Occipital lobe (tissue), 3 donors: ENCODE measurements at places on chromosomes 6 and 20. TPM values are rescaled to one million over a fixed set of nuclear protein-coding genes. Genes with fewer than 3 reads are reported as not detected.

The CD40 gene
- total RNA-seq, result 0.62 TPM

The CST7 gene
- 0.31 TPM for total RNA-seq

The HLA-DQA1 gene
- 0.16 TPM for total RNA-seq

The LRRC73 gene
- total RNA-seq, result 2.7 TPM

The LTB gene
- 0.31 TPM for total RNA-seq

The RAD21L1 gene
- not detected for total RNA-seq

- no peak for DNase-seq
Observed at GRCh38 chr20:41261790-41262717, 55.5 kb downstream of the ZHX3 start.

DNA sequence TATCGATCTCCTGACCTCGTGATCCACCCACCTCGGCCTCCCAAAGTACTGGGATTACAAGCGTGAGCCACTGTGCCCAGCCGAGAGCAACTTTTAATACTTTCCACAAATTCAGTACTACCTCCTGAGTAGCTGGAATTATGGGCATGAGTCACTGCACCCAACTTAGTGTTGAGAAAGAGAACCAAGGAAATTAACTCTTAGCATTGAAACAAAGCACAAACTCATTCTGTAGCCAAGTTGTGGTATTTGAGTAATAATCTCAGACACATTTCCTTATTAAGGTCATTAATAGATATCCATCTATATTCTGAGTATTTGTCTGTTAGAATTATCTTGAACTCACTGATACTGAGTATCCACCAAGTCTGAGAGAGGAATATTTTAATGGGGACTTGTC lies 14.3 kb upstream of the ELOVL2 start:
- no peak for DNase-seq

DNA sequence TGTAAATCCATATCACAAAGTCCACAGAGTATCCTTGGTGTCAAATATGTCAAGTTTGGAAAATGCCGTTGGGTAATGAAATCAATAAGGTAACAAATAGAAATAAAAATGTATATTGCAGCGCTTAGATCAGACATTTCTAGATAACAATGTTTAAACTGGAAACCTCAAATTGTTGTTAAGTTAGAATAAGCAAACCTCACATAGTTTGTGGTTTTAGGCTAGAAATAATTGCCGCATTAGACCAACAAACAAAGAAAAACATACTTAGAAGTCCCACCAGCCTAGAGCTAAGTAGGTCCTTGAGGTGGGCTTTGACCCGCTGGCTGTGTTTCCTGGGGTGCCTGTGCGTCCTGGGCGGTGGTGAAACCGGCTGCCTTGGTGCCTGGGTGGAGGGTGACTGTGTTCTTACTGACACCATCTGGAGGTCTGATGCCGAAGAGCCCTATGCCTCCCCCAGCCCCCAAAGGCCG lies 71.4 kb downstream of the DACT2 start:
- no peak for DNase-seq

- DNase-seq, result no peak
Observed at GRCh38 chr6:125773387-125774341, 17.1 kb upstream of the NCOA7 start.

DNA sequence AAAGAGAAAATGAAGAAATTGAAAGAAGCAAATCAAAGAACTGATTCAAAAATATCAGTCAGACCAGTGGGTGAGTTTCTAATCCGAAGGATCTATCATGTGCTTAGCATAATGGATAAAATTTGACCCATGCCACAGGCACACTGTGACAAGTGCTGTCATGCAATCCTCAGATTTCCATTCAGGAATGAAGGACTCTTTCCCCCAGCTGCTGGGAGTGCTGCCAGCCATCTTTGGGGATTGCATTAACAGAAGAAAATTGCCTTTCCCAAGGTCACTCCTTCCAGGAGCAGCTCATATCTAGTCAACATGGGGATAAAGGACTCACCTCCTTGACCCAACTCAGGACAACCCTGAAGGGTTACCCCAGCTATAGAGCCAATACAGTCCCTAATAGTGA lies 316.7 kb upstream of the TBX18 start:
- DNase-seq, result no peak

- no peak for DNase-seq
Observed at GRCh38 chr20:63900413-63900812, 5.5 kb downstream of the DNAJC5 start.

GRCh38 chr6:5345324-5345723 lies 84.0 kb downstream of the FARS2 start:
- no peak for DNase-seq

DNA sequence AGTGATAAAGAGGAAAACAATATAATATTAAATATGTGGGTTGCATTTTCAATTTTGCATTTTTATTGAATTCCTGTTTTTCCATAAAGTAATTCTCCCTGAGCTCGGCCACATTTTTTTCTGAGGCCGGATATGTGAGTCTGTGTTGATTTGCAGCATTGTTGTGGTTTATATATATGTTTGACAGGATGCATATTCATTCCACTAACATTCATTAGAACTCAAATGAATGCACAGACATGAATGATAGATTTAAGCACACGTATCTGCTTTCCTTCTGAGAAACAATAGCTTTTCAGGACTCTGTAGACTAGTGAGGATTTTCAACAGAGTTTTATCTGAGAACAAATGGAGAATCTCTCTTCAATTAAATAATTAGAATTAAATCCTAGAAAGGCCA lies 10.6 kb upstream of the EXOC2 start:
- no peak for DNase-seq

GRCh38 chr6:14129575-14129974 lies 12.0 kb downstream of the CD83 start:
- peak; percentile 36 for DNase-seq

- no peak for DNase-seq
Observed at GRCh38 chr6:25250878-25251277, 28.3 kb upstream of the CARMIL1 start.

- no peak for DNase-seq
Observed at GRCh38 chr6:136158387-136158821, 91.7 kb downstream of the MTFR2 start.

DNA sequence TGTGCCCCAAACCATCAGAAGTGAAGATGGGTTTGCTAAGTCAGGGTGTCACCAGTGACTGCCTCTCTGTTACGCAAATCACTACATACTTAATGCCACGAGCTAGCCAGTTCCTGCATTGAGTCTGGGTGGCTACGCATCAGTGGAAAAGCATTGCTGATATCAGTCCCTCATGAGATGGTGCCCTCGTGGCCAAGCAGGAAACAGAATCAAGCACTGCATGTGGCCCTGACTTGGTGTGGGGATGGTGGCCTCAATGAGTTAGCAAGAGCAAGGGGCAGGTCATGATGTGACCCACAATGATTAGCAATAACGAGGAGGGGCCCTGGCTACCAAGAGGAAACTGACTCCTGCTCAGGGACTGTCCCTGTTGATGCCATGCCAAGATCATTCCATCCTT lies 51.6 kb upstream of the FNDC1 start:
- DNase-seq, result no peak

DNA sequence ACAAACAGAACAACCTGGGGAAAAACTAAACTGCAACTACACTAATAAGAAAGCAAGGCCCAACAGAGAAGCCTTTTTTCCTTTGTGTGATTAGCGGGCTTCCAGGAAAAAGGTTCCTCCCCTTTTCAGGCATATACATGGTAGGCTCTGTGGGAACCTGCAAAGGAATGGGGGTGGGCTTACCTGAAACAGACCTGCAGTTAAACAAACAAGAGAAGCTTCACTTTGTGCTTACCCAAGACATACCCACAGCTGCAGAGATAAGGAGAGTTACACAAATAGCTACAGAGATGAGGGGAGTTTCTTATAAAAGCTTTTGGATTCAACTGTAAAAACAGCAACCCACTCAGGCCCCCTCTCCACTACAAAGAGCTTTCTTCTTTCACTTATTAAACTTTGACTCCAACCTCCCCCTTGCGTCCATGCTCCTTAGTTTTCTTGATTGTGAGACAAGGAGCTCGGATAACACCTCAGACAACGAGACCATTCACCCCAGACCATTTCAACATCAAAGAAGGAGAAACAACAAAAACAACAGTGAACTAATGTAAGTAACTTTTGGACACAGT lies 30.9 kb downstream of the RNF146 start:
- no peak for DNase-seq
